ENCODE measurements at places on chromosomes 1 and 21.

DNA sequence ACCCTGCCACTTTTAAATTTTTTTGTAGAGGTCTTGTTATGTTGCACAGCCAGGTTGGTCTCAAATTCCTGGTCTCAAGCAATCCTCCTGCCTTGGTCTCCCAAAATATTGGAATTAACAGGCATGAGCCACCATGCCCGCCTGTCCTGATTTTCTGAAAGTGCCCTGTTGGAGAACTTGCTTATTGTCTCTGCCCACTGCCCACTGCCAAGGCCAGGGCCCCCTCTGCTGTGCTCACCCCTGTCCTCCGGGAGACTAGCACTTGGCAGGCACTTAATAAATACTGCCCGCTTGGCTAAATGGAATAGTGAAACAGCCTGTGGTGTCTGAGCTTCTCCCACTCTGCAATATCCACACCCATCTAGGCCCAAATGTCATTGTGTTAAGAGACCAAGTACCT lies 35.7 kb downstream of the CTNNBIP1 start:
- DNase-seq, result no peak

GRCh38 chr1:106875622-106876021 lies 180.9 kb upstream of the PRMT6 start:
- DNase-seq, result no peak

DNA sequence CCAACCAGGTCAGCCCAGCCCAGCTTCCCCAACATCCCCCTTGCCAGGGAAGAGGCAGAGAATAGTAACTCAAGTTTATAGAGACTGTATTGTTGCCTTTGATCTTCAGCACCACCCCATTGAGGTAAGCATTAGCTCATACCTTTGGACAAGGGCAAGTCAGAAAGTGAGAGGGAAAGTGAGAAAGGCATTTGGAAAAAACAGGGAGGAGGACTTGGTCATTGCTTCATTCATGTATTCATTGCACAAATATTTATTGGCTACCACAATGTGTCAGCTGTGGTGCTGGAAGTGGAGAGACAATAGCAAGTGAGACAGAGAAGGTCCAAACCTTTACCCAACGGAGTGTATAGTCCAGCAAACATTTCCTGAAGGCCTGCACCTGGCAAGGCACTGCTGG lies 561.2 kb downstream of the KIF26B start:
- DNase-seq, result no peak

DNA sequence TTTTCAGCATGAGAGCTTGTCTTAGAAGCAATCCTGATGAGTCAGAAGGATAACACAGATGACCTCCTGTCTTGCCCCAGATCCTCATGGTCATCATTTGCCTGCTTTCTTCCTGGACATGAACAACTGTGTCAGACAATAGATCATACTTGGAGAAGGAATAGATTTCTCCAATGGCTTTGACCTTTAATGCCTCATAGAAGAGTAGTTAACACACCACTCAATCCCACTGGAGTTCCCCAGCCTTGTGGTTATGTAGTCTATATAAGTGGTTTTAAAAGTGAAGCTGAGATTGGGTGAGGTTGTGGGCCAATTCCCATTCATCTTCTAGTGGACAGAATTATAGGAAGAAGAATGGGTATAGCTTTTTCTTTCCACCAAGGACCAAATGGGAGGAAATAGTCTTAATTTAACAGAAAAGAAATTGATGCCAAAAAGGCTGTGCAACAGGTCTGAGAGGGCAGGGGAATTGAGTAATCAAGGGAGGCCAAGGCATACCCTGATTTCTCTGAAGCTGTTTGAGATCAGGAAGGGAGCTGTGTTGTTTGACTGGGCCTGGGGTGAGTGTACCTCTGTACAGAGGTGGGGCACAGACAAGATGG lies 14.4 kb downstream of the PRCC start:
- DNase-seq, result no peak

DNA sequence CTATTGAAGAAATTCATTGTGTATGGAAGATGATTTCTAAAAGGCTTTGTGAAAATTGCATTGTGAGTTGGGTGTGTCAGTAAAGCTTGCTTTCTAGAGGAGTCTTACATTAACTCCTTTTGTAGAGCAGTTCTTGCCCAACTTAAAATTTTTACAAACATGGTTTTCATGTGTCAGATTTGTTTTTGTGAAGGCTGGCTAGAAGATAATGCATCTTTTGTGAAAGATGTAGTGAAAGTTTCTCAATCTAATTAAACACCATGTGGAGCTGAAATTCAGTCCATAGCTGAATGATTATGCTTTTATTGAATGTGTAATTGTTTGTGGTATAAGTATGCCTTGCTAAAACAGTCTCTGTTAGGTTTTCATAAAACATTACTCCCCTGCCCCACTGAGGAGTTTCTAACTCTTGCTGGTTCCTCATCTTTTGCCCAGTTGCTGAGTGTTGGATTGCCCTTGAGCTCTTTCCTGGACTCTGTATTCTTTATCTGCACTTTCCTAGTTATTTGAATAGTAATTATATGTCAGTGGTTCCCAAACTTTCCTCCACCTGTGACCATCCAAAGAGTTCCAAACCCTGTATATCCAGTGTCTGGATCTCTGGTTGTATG lies 38.0 kb downstream of the KCTD3 start:
- DNase-seq, result no peak

DNA sequence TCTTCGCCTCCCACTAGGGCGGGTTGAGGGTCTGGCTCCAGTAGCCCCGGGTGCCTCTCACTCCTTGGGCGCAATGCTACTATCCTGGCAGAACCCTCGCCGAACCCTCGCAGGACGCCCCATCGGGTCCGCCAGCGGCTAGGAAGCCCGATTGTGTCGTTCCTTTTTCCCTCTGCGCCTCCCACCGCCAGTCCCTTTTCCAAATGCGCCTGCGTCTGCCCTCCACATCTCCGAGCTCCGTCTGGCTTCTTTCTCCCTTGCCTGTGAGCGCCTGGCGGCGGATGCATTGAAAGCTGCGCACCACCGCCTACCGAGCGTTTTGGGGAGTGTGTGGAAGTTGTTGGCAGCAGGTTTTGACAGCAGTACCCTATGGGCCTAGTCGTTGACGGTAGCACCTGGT lies 1.0 kb upstream of the DIRAS3 start:
- no peak for DNase-seq

GRCh38 chr21:45636951-45637646 lies 6.4 kb upstream of the PCBP3 start:
- DNase-seq, result no peak

DNA sequence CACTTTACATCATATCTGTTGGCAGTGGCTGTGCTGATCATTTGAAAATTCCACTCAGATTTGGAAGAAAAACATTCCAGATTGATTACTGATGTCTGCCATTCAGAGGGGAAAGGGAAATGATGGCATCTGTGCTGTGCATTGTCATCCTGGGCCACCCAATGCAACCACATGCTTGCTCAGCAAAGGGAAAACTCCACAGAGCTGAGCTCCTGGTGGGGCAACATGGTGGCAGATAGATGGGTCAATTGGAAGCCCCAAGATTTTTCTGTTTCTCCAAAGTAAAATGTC lies 11.8 kb downstream of the OXCT2 start:
- DNase-seq, result no peak

DNA sequence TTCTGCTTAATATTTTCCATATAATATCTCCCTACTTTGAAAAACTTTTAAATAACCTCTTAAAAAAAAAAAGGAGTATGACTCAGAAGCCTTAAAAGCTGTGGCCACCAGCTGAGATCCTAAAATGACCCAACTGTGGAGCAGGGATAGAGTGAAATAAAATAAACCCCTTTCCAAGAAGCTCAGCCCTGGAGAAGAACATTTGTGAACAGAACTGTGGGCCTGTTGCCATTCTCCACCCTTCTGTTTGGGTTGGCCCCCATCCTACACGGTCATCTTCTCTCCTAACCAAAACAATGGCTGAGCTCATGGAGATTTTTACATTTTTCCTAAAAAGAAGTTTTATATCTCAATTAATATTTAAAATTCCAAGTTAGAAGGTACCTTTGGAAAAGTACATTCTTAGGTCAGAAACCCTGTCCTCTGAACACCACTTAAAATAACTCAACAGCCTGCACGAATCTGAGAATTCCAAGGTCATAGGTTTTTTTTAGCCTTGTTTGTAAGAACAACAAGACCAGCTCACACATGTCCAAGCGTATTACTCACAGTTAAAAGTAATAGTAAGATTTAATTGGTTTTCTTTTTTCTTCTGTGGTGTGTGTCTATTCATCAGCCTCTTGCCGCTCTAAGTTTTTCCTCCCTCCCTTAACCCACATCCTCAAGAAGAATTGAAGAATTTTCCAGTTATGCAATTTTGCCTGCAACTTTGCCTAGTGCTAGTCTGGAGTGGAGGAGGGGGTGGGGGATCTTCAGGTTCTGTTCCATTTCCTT lies 107.7 kb upstream of the ERRFI1 start:
- DNase-seq, result no peak

DNA sequence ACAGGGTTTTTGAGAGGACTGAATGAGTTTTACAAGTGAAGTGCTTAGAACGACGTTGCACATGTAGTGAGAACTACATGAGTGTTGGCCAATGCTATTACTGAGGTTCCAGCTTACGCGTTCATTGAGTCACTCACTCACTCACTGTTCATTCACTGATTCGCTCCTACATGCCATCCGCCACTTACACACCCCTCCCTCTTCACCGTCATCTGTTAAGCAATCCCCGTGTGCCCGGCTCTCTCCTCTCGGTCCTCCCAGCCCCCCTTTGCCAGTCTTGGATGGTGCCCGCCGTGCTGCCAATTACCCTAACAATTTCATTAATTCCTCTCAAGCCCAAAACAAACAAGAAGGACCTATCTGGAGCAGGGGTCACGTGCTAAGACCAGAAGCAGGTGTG lies 27.3 kb upstream of the EPHA2 start:
- DNase-seq, result no peak

DNA sequence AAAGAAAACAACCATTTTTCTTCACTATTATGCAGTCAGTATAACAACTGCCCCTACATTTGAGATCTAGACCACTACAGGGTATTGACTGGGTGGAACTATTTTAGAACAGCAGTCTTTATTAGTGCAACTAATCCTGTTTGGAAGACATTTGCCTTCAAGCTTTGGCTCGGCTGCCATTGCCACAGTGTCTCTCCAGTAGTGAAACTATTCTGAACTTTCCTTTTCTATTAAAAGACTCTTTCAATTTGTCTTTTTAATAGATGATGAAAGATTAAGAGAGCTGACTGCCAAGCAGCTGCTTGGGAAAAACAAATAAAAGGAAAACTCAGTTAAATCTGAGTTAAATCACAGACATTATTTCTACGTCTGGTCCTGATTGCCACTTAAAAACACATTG lies 49.3 kb downstream of the LPGAT1 start:
- DNase-seq, result no peak

- DNase-seq, result no peak
Measured at GRCh38 chr1:1298861-1299685, 8.7 kb downstream of the ACAP3 start.

- DNase-seq, result no peak
Measured at GRCh38 chr1:46062651-46063319, 69.6 kb downstream of the PIK3R3 start.

GRCh38 chr1:41726899-41727748 lies 191.6 kb downstream of the HIVEP3 start:
- no peak for DNase-seq

DNA sequence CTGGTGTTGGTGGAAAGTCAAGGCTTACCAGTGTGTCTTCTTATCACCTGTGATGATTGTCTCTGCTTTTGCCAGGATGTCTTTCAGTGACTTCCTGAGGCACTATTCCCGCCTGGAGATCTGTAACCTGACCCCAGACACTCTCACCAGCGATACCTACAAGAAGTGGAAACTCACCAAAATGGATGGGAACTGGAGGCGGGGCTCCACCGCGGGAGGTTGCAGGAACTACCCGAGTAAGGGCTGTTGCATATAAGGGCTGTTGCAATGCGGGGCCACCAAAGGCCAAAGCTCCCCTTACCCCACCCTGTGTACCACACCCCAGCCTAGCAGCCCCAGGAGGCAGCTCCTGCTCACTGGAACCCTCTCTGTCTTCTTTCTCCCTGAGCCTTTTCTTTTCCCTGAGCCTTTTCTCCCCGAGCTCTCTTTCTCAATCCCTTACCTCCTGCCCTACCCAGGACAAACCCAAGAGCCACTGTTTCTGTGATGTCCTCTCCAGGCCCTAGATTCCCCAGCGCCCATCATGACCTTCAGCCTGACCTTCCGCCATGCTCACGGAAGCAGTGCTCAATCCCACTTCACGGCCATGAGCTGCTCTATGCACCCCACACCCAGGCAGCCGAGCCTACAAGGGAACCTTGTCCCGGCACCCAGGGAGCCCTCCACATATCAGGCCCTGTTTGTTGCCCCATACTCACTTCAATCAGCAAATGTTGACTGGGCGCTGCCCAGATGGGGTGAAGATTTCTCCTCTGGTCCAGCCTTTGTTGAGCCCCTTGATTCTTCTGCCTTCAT lies 40.6 kb downstream of the CAPN2 start:
- DNase-seq, result no peak

DNA sequence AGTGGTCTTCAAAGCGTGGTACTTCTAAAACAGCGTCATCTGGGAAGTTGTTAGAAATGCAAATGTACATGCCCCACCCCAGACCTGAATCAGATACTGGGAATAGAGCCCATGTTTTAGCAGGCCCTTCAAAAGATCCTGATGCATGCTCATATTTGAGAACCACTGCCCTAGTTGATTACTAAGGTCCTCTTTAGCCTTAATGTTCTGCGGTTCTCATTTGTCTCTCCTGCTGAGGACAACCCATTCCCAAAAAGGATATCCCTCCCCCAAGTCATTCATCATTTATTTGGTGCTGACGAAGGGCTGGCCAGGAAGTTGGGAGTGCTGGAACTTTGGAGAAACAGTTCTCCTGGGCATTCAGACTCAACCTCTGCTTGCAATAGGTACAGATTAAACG lies 92.4 kb upstream of the RALGPS2 start:
- no peak for DNase-seq

GRCh38 chr1:15249081-15249480 lies 2.1 kb downstream of the FHAD1 start:
- DNase-seq, result no peak

All from T-helper 17 cell (primary cell).